ENCODE measurements at places on chromosomes 1 and 21. TPM values are rescaled to one million over a fixed set of nuclear protein-coding genes. Genes with fewer than 3 reads are reported as not detected.

PTPN22 gene
- not detected for total RNA-seq

SPAG17 gene
- total RNA-seq, result not detected

SLC1A7 gene
- total RNA-seq, result not detected

UAP1 gene
- total RNA-seq, result 34.1 TPM

ATP6V1G3 gene
- not detected for total RNA-seq

LINGO4 gene
- not detected for total RNA-seq

A3GALT2 gene
- 0.71 TPM for total RNA-seq

CRYBG2 gene
- total RNA-seq, result 2.2 TPM

B3GALT5 gene
- total RNA-seq, result 0.25 TPM

DNA sequence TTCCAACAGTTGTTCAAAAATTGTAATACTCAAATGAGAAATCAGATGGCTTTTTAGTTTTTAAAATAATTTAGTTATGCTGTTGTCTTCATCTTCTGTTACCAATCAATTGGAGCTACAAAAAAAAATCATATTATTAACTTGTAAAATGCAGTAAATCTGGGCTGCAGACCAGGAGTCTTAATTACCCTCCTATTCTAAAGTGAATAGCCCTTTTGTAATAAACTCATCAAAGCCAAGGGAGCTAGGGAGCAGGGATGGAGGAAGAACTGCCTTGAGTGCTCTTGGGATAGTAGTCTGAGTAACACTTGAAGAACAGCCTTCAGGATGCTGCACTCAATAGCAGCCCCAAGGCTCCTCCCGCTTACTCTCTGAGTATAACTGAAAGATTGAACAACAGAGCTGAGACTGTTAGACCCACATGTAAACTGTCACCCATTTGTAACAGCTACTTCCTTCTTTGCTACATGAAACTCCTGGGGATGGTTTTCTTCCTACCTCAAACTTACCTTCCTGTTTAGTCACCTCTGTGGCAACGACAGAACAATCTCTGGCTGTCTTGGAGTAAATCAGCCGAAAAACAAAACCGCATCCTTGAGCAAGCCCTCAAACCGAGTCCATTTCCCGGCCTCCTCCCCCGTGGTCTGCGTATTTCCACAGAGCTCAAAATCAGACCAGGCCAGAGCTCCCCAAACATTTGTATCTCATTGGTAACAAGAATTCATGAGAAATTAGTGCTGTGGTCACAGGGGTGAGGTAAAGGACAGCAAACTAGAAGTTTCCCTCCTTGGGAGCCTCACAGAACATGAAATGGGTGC lies 55.9 kb downstream of the CD58 start:
- H3K36me3 ChIP-seq, result peaks cover 17% of the 10 kb centered on the region
- H3K27ac ChIP-seq, result no peak overlapping the region
- DNase-seq, result no peak
- peaks cover 4% of the 10 kb centered on the region for H3K4me1 ChIP-seq
- H3K27me3 ChIP-seq, result peaks cover 3% of the 10 kb centered on the region

DNA sequence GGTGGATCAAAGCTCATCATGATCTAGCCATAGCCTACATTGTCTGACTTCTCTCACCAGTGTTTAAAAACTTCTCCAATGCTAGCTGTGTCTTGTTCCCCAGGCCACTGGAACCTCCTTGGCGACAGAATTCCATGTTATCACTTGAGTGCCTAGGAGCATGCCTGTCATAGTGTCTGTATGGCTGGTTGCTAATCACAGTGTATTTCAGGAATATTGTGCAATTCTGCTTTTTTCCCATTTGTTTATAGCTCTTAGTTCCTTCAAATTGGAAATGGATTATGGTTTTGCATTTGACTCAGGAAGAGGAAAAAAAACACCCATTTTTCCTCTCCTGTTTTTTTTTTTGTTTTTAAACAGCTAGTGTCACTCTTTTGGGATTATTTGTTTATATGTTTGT lies 25.5 kb downstream of the ROR1 start:
- H3K4me3 ChIP-seq, result no peak overlapping the region
- peaks cover 31% of the 10 kb centered on the region for H3K4me1 ChIP-seq

- no peaks in the 10 kb centered on the region for H3K27me3 ChIP-seq
- H3K4me3 ChIP-seq, result no peak overlapping the region
- H3K4me1 ChIP-seq, result no peaks in the 10 kb centered on the region
- DNase-seq, result no peak
- no peaks in the 10 kb centered on the region for H3K36me3 ChIP-seq
These were observed 261.6 kb downstream of the TPR start for GRCh38 chr1:186113461-186113860.

GRCh38 chr1:202251424-202252256 lies 58.0 kb downstream of the LGR6 start:
- no peak for DNase-seq
- peaks cover 4% of the 10 kb centered on the region for H3K27me3 ChIP-seq
- no peak overlapping the region for H3K4me3 ChIP-seq
- peaks cover 9% of the 10 kb centered on the region for H3K4me1 ChIP-seq
- H3K36me3 ChIP-seq, result no peaks in the 10 kb centered on the region
- H3K27ac ChIP-seq, result no peak overlapping the region

DNA sequence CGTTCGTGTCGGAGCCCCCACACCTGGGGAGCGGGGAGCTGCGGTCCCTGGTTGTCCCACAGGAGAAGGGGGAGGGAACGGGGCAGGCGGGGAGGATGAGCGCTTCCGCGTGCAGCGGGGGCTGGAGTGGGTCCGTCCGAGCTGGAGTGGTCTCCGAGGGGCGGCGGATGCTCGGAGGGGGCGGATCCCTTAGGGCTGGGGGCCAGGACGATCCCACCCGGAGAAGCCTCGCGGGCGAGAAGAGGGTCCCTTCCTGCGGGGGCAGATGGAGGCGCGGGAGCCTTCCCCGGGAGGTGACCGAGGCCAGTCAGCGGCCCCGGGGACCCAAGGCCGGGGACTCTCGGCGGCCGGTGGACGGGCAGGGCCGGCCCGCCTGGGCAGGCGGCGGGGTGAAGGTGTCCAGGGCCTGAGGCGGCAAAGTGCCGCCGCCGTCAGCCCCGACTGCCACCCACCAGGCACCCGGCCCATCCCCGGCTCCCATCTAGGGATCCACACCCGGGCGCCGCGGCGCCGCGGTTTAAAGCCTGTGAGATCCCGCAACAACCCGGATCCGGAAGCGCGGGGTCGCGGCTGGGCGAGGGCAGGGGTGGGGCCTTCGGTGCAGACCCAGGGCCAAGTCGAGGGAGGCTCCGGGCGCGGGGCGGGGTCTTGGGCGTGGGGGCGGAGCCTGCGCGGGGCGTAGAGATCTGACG lies 5.3 kb upstream of the CCDC27 start:
- no peaks in the 10 kb centered on the region for H3K36me3 ChIP-seq
- H3K27ac ChIP-seq, result peak overlapping the region; percentile 79
- H3K27me3 ChIP-seq, result peaks cover 4% of the 10 kb centered on the region
- DNase-seq, result peak; percentile 97
- H3K4me3 ChIP-seq, result peak overlapping the region; percentile 93
- H3K4me1 ChIP-seq, result peaks cover 11% of the 10 kb centered on the region

- DNase-seq, result no peak
- H3K27ac ChIP-seq, result no peak overlapping the region
- no peaks in the 10 kb centered on the region for H3K27me3 ChIP-seq
- H3K4me1 ChIP-seq, result no peaks in the 10 kb centered on the region
- no peak overlapping the region for H3K4me3 ChIP-seq
- no peaks in the 10 kb centered on the region for H3K36me3 ChIP-seq
These were observed 13.0 kb downstream of the INAVA start for GRCh38 chr1:200907611-200908097.

DNA sequence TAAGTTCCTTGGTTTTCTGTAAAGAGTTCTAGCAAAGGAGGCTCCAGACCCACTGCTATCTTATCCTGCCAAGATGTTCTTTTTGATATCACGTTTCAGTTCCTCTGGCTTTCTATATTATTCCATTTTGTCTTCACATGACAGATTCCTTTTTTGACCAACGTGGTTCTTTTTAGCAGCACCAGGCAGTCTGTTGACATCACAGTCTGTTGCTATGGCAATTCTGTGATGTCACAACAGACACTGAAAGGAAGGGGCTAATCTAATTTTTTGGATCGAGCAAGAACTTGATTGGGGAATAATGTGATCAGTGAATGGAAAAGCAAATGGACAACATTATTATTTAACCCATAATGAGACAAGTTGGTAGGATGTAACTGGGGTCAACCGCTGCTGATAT lies 64.5 kb upstream of the GOLT1A start:
- DNase-seq, result no peak
- peaks cover 47% of the 10 kb centered on the region for H3K4me1 ChIP-seq
- H3K27me3 ChIP-seq, result peaks cover 6% of the 10 kb centered on the region
- no peak overlapping the region for H3K27ac ChIP-seq
- H3K36me3 ChIP-seq, result peaks cover 14% of the 10 kb centered on the region
- H3K4me3 ChIP-seq, result no peak overlapping the region

- peaks cover 11% of the 10 kb centered on the region for H3K4me1 ChIP-seq
- DNase-seq, result peak; percentile 72
- H3K27me3 ChIP-seq, result peaks cover 17% of the 10 kb centered on the region
- no peak overlapping the region for H3K27ac ChIP-seq
These were observed 6.3 kb upstream of the CRYBG2 start for GRCh38 chr1:26359981-26360806.

- H3K4me1 ChIP-seq, result no peaks in the 10 kb centered on the region
- H3K27me3 ChIP-seq, result no peaks in the 10 kb centered on the region
- H3K4me3 ChIP-seq, result no peak overlapping the region
- no peak for DNase-seq
- H3K36me3 ChIP-seq, result no peaks in the 10 kb centered on the region
- no peak overlapping the region for H3K27ac ChIP-seq
These were observed 337.6 kb upstream of the SNX7 start for GRCh38 chr1:98323906-98324358.

DNA sequence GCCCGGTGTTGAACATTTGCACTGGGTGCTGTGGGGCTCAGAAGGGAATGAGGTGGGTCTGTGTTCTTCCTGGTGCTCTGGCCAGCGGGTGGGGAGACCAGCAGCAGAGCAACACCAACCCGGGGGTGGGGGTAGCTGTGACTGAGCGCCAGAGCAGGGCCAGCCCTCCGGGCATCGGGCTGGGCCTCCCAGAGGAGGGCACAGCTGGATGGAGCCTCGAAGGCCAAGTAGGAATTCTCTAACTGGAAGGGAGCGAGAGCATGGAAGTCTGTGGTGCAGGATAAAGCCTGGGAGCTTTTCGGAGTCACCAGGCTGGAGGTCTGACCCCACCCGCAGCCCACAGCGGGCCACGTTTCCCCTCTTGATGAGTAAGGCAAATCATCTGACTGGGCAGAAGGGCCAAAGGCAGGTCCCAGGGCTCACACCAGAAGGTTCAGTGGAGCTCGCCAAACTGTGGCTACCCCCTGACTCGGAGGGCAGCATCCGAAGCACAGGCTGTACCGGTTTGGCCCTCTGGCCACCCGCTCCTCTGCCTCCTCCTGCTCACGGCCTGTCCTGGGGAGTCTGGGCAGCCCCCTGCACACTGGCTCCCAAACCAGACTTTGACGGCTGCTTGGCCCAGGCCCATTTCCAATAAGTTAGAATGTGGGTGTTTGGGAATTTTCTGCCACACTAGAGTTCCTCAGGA lies 18.8 kb downstream of the SLC1A7 start:
- DNase-seq, result no peak
- H3K36me3 ChIP-seq, result no peaks in the 10 kb centered on the region
- peaks cover 4% of the 10 kb centered on the region for H3K27me3 ChIP-seq

- H3K27me3 ChIP-seq, result peaks cover 3% of the 10 kb centered on the region
- no peaks in the 10 kb centered on the region for H3K36me3 ChIP-seq
- H3K27ac ChIP-seq, result no peak within 1 kb of the TSS
- H3K4me1 ChIP-seq, result no peaks in the 10 kb centered on the region
- DNase-seq, result no peak
- H3K4me3 ChIP-seq, result no peak within 1 kb of the TSS
These were observed at the start of gene C4BPB for GRCh38 chr1:207088701-207089626. C4BPB (plus strand) TSS chr1:207088860; CDS start chr1:207089532, 672 bp downstream.

- peaks cover 3% of the 10 kb centered on the region for H3K27me3 ChIP-seq
- no peaks in the 10 kb centered on the region for H3K36me3 ChIP-seq
- peaks cover 12% of the 10 kb centered on the region for H3K4me1 ChIP-seq
- H3K27ac ChIP-seq, result no peak overlapping the region
- no peak for DNase-seq
These were observed 18.9 kb upstream of the SLC26A9 start for GRCh38 chr1:205961991-205962820.

DNA sequence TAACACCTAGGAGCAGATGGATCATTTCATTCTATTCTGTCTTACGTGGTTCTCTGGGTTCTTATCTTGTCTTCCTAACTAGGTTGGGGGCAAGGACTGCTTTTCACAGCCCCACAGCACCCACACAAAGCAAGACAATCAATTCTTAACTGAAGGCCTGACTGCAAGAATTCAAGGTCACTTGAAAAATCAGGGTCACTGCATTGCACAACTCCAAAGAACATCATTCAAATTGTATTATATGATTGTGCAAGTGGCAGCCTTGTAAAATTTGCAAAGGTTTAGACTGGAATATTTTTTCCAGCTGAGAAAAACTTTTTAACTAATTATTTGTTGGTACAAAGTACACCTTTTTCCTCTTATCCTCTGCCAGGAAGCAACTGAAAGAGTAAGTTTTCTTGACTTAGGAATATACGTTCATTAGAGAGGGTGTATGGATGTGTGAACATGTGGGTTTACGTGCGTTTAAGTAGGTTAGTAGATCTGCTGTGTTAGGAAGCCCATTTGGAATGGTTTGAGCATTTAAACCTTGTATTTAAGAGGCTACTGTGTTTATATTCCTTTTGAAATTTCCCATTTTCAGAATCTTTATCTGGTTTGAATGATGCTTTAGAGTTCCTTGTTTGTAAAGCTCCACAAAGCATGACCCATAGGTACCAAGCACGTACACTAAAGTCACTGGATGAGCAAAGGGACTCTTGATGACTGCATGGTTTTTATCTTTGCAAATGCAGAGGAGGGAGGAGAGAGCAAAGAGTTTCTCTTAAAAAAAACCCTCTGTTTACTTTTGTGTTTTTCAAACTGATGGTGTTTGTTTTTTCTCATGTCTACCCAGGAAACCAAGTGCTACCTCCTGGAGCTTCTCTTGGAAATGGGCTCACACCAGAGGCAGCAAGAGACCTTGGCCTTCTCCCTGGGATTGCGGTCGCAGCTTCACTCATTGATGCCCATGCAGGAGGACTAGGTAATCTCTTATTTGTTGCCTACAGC lies 214.9 kb downstream of the FGGY start:
- DNase-seq, result no peak
- H3K36me3 ChIP-seq, result no peaks in the 10 kb centered on the region
- peaks cover 2% of the 10 kb centered on the region for H3K27me3 ChIP-seq
- no peak overlapping the region for H3K27ac ChIP-seq

Data from glutamatergic neuron (in vitro differentiated cells).